ENCODE measurements at places on chromosomes 7 and 10. TPM values are rescaled to one million over a fixed set of nuclear protein-coding genes. Genes with fewer than 3 reads are reported as not detected.

KIF11 gene
- 5.3 TPM for total RNA-seq

KNDC1 gene
- total RNA-seq: 8.2 TPM

DOCK1 gene
- total RNA-seq: 14.3 TPM

ASB15 gene
- not detected for total RNA-seq

NUTM2A gene
- total RNA-seq: 1.6 TPM

HOXA6 gene
- total RNA-seq: not detected

All from frontal cortex (tissue), 4 donors.